SK-MEL-5 (cell line): ENCODE measurements at places on chromosomes 16 and 17.
A peak's percentile ranks its signal among the peaks of the same experiment; 100 is the strongest.

GRCh38 chr17:49969134-49969759 is at the start of gene DLX4:
Gene DLX4, plus strand, starts transcription at chr17:49969190. Its CDS starts 279 bp downstream, at chr17:49969469.
- DNase-seq, result no peak

DNA sequence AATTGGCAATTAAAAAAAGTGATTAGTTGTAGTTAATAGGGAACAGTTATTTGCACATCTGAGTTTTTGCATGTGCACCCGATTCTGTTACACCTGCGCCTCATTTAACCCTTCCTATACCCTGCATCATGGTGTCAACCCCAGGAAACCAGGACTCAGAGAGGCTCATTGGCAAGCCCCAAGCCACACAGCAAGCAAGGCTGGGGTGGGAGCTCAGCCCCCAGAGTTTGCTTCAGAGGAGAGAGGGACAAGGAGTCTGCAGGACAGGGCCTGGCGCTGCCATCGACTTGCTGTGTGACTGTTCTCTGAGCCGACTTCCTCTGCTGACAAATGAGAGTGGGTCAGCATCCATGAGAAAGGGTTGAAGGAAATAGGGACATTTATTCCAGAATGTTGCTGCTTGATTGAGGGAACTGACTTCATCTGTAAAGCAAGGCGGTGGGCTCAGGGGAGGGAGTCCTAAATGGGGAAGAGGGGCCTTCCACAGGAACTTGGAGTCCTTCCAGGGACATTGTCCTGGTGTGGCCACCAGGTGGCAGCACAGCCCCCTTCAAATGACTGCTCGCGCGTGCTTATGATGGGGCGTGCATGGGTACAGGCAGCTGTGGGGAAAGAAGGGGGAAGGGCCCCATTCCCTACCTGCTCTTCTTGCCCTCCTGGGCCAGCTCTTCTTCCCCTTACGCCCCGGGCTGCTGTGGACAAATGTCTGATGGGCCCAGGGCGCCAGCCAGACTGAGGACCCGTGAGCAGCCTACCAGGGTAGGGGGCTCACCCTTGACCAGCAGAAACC is 51.6 kb downstream of the NT5M start:
- DNase-seq, result peak; percentile 77

DNA sequence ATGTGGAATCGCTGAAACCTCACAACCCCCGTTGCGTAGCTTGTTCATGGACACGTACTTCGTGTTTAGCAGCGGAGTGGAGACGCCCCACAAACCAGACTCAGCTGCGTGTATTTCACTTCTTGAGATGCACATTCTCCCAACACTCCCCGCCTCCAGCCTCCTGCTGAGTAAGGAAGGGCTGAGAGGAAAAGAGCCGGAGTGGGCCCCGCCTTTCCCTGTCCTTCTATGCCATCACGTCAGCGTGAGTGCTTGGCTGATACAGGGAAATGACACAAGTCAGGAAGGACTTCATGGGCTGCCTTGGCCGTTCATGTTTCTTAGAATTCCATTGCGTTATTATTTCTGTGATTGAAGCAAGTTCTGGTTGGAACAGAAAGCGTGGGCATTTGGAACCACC is 68.6 kb upstream of the CBX4 start:
- DNase-seq, result no peak

- DNase-seq, result no peak
Observed at GRCh38 chr16:81514041-81514559, 69.5 kb downstream of the CMIP start.

DNA sequence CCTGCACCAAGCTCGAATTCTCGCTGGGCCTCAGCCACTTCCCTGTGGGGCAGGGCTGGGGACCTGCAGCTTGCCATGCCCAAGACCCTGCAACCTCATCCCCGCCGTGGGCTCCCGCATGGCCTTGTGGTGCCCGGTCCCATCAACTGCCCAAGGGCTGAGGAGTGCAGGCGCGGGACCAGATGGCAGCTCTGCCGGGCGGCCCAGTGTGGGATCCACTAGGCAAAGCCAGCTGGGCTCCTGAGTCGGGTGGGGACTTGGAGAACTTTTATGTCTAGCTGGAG is 408.6 kb downstream of the UTP18 start:
- no peak for DNase-seq

- DNase-seq, result no peak
Observed at GRCh38 chr17:76635039-76635438, 8.5 kb downstream of the ST6GALNAC1 start.

DNA sequence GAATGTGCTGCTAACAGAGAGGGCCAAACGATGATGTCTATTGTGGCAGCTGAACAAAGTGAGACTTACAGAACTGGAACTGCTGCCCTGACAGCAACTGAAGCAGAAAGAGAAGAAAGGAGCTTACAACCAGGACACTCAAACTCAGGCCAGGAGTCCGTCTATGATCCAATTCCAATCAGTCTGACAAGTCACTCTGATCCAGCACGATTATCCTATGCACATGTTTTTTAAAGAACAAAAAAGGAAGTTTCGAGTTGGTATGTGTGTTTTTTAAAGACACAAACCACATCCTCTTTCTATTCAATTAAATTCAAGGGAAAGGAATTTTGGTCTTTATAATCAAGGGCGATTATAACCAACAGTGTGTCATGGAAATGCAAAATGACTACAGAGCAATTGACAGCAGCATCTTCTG is 42.4 kb upstream of the MTMR4 start:
- DNase-seq, result no peak

DNA sequence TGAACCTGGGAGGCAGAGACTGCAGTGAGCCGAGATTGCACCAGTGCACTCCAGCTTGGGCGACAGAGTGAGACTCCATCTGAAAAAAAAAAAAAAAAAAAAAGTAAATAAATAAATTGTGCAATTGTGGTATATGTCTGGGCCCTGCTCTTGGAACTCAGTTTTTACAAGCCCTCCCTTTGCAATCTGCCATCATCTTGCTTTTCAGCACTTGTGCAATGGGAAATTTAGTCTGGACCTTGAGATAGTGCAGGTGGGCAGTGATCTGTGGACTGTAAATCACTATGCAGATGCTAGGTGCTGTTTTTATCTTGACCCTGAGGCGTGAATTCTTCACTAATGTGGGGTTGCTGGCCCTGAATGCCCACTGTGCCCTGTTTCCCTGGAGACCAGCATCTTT is 6.5 kb upstream of the RAP1GAP2 start:
- DNase-seq, result no peak

GRCh38 chr16:3173892-3174617 is 13.9 kb upstream of the OR1F1 start:
- peak; percentile 80 for DNase-seq

- peak; percentile 61 for DNase-seq
Observed at GRCh38 chr17:74981979-74982662, 5.3 kb upstream of the CDR2L start.

GRCh38 chr16:154217-155030 is 2.0 kb downstream of the HBZ start:
- DNase-seq, result no peak

DNA sequence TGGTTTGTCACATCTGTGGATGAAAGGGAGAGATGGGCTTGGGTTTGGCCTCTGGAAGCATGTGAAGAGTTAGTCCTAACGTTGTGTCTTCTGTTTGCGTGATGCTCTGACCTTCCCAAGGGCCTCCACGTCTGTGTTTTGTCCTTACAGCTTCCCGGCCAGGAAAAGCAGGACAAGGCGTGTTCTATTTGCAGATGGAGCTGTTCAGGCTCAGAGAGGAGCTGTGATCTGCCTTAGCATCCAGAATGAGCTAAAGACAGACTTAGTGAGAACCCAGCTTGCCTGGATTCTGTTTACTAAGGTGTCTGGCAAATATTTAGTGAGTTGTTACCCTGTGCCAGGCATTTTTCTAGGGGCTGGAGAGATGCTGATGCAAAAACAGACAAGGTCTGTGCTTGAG is 282.1 kb downstream of the CBLN1 start:
- no peak for DNase-seq

DNA sequence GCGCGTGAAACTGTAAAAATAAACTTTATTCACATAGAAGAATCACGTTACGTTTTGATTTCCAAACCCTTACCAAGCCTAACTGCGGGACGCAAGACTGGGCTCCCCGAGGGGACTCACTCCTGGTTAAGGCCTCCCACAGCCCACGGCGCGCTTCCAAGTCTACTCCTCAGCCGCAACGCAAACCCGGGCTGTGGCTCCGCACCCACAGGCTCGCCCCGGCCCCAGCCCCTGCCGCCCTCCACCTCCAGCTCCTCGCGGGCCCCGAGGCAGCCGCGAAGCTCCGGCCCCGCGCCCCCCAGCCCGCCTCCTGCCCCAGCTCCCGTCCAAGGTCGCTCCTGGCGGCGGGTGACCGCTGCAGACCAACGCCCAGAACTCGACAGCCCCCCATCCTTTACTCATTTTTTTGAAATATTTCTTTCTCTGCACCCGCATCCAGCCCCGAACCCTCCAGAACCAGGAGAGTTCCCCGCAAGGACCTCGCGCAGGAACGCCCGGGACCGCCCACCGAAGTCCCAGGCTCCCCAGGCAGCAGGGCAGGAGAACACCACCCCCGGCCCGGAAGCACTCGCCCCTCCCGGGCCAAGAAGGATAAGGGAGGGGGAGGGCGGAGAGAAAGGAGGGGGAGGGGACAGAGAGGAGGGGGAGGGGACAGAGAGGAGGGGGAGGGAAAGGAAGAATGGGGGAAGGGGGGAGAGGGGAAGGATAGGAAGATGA is 912 bp downstream of the USP22 start:
- DNase-seq, result peak; percentile 87

GRCh38 chr16:4691666-4692412 is 1.5 kb upstream of the NUDT16L1 start:
- no peak for DNase-seq

DNA sequence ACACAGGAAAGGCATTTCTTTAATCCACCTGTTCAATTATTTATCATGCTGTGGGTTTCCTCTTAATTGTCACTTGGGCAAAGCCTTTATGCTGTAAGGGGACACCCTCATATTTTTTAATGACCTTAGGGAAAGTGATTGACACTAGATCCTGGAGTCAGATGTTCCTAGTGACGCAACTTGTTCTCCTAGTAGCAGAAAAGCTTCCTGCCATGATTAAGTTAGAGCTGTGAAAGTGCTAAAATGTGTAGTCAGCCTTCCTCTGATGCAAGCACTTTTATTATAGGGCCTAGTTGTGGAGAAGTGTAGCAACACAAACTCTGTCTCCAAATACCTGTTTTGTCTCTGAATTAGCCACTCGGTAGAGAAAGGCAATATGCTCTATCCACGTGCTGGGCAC is 12.3 kb downstream of the TMEM100 start:
- DNase-seq, result no peak

DNA sequence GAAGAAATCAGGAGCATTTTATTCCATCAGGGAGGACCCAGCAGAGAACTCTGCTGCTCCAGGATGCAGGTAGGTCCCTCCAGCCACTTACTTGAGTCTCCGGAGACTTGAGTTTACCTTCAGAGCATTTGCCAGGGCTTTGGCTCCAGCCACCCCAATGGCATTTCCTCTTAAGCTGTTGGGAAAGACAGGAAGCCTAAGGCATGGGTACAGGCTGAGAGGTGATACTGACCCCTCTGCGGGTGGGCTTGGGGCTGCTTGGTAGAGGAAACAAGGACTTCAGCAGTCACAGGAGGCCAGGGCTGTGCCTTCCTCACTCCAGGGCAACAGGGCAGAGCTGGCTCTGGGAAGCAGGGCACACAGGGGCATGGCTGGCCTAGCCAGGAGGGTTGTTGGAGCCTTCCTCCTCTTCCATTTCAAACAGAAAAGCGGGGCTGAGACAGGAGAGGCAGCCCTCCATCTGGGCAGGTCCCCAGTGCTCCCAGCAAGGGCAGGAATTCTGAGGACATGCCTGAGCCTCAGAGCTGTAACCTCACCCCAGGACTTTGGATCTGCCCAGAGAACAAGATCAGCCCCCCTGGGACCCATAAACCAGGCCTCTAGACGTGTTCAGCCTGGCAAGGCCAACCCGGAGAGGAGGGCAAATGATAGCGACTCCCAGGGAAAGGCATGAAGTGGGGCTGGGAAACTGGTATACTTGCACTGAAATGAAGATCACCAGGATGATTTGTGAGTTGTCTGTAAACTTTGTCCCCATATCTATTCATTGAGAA is 34.4 kb downstream of the NLRC3 start:
- no peak for DNase-seq

DNA sequence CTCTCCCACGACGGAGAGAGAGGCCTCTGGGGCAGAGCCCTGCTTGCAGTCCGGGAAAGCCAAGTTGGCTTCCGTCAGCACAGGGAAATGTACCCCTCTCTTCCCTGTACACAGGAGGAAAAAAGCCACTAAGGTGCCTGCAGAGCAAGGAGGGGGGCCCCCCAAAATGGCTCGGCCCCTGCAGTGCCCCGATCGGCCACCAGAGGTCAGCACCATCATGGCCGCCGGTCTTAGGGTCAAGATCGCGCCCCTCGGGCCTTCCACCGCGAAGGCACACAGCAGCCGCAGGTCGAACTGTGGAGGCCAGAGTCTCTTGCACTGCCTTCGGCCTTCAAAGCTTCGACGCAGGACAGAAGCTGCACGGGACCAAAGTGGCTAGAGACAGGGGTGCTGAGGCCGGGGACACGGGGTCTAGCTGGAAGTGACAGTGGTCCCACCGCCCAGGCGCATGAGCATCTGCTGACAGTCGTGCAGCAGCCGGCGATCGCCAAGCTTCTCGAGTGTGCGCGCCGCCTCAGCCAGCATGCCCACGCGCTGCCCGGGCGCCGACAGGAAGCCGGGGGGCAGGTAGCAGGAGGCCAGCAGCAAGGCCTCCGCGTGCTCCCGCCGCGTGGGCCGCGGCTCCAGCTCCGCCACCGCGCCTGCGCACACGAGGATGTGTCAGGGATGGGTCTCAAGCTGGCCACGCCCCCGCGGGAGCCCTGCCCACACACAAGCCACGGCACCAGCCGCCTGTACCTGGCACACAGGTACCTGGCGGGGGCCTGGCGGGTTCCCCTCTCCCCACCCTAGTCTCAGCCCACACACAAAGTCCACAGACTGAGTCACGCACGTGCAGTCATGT is 24.4 kb downstream of the SREBF1 start:
- DNase-seq, result peak; percentile 62

GRCh38 chr16:27816561-27816960 is 247.0 kb downstream of the GSG1L start:
- peak; percentile 29 for DNase-seq
